Germinal center (tissue), 1 donor: ENCODE measurements at places on chromosomes 1 and 21.
A peak's percentile ranks its signal among the peaks of the same experiment; 100 is the strongest.

DNA sequence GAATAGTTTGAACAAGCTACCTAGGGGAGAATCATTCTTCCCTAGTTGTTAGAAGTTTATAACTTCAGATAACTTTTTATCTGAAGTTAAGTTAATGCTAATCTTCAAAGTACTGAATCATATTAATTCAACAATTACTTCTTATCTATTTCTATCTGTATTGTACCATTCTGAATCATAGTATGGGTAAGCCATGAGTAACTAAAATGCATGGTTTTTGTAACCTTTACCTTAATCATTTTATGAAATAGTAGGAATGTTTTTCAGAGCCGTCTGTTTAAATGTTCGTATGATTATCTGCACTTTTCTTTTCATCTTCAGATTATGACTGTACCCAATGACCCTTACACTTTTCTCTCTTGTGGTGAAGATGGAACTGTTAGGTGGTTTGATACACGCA lies 50.3 kb upstream of the MPC2 start:
- DNase-seq: no peak

- DNase-seq: no peak
Measured at GRCh38 chr21:42093991-42094421, 22.9 kb downstream of the UMODL1 start.

GRCh38 chr1:84426376-84426775 lies 28.1 kb downstream of the DNASE2B start:
- no peak for DNase-seq

DNA sequence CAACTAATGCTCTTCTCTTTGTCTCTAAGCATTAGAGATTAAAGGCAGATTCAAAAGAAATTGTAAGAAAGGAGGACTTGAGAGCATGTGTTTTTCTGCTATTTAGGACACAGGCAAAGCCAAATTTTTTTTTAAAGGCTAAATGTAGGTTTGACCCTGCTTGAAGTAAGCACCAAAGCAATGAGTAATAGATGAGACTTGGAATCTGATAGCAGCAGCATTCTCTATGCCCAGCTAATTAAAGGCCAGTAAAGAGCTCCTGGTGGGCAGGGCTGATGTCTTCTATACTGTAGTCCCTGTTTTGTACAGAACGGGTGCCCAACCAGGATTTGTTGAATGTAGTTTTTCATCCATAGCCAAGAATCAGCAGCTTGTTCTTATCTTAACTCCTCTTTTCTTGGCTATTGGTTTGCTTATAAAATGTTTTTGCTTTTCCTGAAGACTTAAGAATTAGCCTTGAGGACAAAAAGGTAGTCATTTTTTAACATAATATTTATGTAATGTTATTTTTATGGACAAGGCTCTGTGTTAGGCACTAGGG lies 179.6 kb downstream of the LMO4 start:
- DNase-seq: no peak

DNA sequence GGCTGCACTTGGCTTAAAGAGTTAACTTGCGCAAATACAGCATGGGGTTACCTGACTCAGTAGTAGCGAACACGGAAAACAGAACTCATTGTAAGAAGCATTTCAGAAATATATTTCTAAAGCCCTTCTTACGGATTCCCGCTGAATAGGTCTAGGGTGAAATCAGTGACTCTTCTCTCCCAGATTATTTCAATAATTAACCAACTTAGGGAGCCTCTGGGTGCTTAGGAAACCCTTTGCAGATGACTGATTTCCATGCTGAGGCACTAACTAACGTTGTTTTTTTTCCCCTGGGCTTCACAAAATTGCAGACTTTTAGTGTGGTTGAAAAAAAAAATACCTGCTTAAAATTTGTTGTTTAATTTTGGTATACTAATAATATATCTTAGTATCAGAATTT lies 40.3 kb downstream of the BTG3 start:
- no peak for DNase-seq

- DNase-seq: no peak
Measured at GRCh38 chr1:29603622-29604021, 367.3 kb downstream of the PTPRU start.

GRCh38 chr1:70319750-70320149 lies 34.8 kb downstream of the ANKRD13C start:
- no peak for DNase-seq

GRCh38 chr1:170617591-170618330 lies 46.2 kb upstream of the PRRX1 start:
- no peak for DNase-seq

DNA sequence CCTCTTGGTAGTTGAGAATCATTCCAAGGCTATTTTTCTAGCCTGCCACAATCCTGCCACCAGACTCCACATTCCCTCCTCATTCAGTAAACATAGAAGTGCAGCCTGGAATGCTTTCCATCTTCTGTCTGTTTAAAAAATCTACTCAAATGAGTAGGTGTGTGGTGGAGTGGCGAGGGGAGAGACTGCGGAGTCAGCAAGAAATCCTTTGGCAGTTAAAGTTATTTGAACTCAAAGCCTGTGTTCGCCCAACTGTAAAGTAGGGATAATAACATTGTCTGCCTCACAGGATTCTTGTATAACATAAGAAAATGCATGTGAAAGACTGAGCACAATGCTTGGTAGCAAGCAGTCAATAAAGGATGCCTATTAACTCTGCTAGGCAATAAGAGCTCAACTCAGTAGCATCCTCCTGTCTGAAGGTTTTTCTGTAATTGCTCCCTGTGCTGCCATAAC lies 22.2 kb upstream of the DPT start:
- DNase-seq: no peak

DNA sequence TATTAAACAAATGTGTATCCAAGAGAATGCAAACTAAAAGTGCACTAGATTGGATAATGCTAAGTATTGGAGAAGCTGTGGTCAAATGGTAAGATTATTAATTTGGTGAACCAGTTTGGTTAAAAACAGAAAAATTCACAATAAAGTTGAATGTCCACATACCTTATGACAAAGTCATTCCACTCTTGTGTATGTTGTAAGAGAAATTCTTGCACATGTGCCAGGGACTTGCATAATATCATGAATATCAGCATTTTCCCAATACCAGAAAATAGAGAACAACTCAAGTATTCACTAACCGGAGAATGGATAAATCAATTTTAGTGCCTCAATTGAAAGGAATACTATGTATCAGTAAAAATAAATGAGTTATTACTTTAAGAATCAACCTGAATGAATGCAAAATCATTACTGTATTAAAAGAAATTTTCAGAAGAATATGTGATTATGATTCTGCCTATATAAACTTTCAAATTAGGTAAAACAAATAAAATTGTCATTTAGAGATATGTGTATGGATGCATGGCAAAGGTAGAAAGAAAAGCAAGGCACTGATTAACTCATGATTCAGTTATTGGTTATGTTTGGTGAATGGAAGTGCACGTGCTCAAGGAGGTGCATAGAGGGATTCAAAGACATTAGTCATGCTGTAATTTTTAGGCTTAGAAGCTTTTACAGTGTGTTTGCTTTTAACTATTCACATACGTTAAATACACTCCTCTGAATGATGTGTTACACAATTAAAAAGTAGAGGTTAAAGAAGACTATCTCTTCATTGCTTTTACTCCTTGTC lies 217.4 kb upstream of the KCNK2 start:
- DNase-seq: no peak

GRCh38 chr1:230818901-230819300 lies 49.4 kb downstream of the C1orf198 start:
- DNase-seq: no peak

DNA sequence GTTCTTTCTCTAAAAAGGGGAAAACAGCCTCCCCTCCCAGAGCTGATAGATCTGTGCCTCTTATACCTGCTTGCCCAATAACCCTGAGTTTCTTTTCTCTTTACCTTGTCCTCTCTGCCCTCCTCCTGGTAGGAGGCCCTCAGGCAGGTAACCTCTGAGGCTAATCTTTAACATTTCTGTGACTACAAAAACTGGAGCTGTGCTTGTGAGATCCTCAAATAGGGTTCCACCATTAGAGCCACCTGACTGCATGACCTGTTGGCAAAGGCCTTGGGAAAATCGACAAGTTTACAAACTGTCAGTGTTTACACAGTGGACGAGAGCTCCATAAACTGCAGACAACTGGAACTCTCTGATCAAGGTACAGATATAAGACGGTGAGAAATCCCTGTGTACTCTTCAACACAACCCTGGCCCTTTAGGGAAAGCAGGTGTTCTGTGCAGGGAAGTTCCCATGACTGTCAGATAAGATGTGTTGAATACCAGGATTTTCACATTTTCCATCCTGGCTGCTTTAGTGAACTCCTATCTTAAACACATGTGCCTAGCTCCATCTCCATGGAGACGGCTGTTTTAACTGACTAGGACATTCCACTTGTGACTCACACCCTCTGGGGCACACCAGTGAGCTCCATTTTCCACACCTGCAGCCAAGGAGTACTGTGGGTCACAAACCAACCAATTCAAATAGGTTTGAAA lies 38.3 kb downstream of the ECE1 start:
- no peak for DNase-seq

DNA sequence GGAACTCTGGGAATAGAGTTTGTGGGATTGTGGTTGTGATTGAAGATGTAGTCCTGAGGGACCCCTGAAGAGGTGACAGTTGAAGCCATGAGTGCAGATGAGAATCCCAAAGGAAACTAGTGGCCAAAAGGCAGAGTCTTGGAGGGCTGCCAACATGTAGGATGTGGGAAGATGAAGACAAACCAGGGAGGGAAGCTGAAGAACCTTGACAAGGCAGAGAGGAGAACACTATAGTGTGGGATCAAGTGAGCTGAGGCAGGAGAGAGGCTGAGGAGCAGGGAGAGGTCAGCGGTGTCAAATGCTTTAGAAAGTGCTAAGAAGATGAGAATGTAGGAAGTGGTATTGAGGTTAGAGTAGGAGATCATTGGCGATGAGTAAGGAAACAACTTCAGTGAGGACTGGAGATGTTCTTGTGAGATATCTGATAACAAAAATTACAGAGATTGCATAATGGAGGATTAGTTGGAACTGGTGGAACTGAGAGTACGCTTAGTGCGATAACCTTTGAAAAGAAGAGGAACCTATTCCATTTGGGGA lies 88.5 kb upstream of the VCAM1 start:
- DNase-seq: no peak

GRCh38 chr1:150999051-150999674 lies 7.5 kb downstream of the MINDY1 start:
- no peak for DNase-seq

DNA sequence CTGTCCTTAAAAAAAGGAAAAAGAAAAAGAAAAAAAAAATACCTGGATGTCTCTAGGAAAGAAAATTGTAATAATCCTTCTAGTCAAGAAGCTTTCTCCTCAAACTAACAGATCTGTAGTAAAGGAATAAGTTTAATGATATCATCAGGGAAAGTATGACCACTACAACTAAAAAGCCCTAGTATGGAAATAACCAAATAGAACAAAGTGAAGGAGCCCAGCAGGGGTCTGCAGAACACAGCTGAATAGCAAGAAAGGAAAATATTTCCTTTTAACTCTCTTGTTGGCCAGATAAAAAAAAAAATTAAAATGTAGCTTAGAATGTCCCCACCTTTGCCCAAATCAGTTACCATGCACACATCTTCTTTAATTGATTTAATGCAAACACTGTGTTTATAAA lies 43.2 kb downstream of the PRRX1 start:
- no peak for DNase-seq

GRCh38 chr1:39061951-39062350 lies 35.8 kb downstream of the NDUFS5 start:
- DNase-seq: no peak

DNA sequence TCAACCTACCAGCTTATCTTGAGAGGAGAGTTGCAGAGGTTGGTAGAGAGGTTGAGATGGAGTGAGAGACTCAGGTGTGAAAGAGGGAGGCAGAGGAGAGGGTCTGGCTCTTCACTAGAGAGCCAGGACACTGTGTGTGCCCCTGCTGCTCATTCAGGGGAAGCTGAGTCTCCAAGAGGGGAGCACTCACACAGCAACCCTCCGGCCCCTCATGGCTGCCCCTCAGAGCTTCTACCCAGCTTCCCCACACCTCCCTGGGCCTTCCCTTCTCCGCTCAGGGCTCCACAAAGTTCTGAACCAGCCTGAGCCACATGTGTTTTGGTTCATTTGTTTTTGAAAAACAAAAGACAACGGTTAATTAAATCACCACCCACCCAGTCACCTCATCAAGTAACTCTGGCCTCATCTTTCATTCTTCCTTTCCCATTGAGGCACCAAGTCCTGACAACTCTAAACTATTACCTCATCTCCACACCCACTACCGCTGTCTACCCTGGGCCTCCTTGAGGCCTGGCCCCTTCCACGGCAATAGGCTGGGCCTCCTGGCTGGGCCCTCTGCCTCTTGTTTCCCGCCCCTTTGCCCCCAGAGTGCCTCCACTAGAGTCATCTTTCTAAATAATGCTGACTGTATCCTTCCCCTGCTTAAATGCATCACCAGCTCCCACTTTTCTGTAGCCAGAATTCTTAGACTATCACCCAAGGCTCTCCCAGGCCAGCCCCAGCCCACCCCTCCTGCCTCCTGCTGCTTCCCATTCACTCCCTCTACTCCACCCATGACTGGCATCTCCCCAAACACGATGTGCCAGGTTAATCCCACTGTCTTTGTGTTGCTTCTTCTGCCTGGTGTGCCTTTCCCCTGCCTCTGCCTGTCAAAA lies 33.0 kb downstream of the TNNT2 start:
- DNase-seq: no peak

DNA sequence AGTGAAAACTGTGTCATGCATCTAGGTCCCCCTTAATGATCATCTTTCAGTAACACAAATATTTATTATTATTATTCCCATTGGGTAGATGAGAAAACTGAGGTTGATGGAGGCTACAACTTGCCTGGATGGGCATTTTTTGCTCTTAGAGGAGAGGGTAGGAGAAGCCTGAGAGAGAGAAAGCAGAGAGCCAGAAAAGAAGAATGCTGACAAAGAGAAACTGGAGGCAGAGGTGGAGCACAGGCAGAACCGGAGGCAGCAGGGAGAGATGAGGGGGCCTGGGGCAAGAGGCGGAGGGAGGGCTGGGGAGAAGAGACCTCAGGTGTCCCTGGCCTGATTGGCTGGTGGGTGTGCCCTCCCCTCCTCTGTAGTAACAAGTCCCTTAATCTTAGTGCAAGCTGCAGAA lies 4.1 kb downstream of the BLACAT1 start:
- no peak for DNase-seq

GRCh38 chr1:6037338-6037762 lies 8.3 kb upstream of the KCNAB2 start:
- peak; percentile 43 for DNase-seq
